ENCODE measurements at places on chromosomes 7 and 10. TPM values are rescaled to one million over a fixed set of nuclear protein-coding genes. Genes with fewer than 3 reads are reported as not detected.

The HOXA3 gene
- 9.3 TPM for total RNA-seq

The NPFFR1 gene
- total RNA-seq = not detected

The TMEM130 gene
- total RNA-seq = 19.3 TPM

The GTPBP4 gene
- 57.8 TPM for total RNA-seq

The TMEM176A gene
- not detected for total RNA-seq

The IQCE gene
- total RNA-seq = 9.3 TPM

DNA sequence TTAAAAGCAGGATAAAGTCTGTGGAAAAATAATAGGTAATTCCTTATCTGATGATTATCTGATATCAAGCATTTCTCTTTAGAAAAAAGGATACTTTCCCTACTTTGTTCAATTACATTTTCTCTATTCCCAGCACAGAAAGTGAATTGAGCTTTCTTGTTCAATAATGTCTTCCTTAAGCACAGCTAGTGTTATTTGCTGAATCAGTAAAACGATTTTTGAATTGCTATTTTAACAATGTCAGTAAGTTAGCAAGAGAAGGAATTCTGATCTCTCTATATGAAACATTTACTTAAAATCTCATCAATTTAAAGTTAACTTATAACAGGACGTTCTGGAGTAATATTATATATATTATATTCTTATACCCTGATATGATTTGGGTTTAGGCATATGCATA is 337.2 kb upstream of the ANKRD30A start:
- H3K4me3 ChIP-seq = no peak overlapping the region
- no peaks in the 10 kb centered on the region for H3K36me3 ChIP-seq
- peaks cover 4% of the 10 kb centered on the region for H3K4me1 ChIP-seq
- no peaks in the 10 kb centered on the region for H3K27me3 ChIP-seq

- H3K36me3 ChIP-seq = no peaks in the 10 kb centered on the region
- no peak for DNase-seq
- no peak overlapping the region for H3K4me3 ChIP-seq
- H3K4me1 ChIP-seq = no peaks in the 10 kb centered on the region
- H3K27me3 ChIP-seq = no peaks in the 10 kb centered on the region
Observed at GRCh38 chr10:112938808-112939482, 11.1 kb upstream of the TCF7L2 start.

GRCh38 chr7:45511721-45512597 is 62.2 kb upstream of the ADCY1 start:
- H3K27me3 ChIP-seq = no peaks in the 10 kb centered on the region
- H3K36me3 ChIP-seq = no peaks in the 10 kb centered on the region
- no peak overlapping the region for H3K27ac ChIP-seq
- DNase-seq = no peak
- H3K4me1 ChIP-seq = no peaks in the 10 kb centered on the region

DNA sequence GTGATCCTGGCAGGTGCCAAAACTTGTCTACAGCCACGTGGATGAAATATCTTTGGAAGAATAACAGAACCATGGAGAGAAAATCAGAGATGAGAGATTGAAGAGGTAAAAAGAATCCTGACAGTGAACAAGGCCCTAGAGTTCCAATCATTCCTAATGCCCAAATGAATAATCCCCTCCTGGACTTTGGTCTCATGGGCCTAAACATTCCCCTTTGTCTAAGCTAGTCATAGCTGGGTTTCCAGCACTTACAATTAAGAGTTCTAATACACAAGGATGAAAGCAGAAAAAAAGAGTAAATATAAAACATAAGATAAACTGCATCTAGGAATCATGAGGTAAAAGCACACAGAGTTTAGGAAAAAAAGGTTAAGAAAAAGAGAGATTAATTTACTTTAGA is 40.2 kb downstream of the ARHGAP12 start:
- peaks cover 2% of the 10 kb centered on the region for H3K36me3 ChIP-seq
- H3K27ac ChIP-seq = peak overlapping the region; percentile 62

- peaks cover 27% of the 10 kb centered on the region for H3K36me3 ChIP-seq
- H3K27me3 ChIP-seq = no peaks in the 10 kb centered on the region
- H3K4me1 ChIP-seq = peaks cover 12% of the 10 kb centered on the region
- DNase-seq = no peak
- H3K4me3 ChIP-seq = no peak overlapping the region
- no peak overlapping the region for H3K27ac ChIP-seq
Observed at GRCh38 chr10:28090506-28090905, 91.6 kb upstream of the ODAD2 start.

DNA sequence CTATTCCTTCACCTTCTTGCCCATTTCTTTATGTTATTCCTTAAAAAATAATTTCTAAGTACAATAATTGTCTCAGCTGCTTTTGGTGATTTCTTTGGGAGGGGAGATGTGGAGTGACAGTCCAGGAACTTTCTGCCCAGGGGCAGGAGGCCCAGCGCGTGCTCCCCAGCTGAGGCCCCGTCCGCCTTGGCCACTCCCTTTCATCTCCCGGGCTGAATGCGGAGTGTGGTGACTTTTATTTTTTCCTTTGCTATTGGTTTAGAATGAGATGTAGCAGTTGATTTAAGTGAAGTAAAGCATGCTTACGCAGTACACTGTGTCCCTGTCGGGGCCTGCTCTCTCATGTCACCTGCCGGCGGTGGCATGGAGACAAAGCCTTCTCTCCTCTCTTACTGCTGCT is 141.6 kb downstream of the MGMT start:
- DNase-seq = no peak
- no peaks in the 10 kb centered on the region for H3K27me3 ChIP-seq
- no peaks in the 10 kb centered on the region for H3K36me3 ChIP-seq
- H3K4me3 ChIP-seq = no peak overlapping the region
- H3K27ac ChIP-seq = no peak overlapping the region

- no peaks in the 10 kb centered on the region for H3K27me3 ChIP-seq
- no peaks in the 10 kb centered on the region for H3K36me3 ChIP-seq
- DNase-seq = no peak
- H3K4me1 ChIP-seq = peaks cover 7% of the 10 kb centered on the region
- H3K4me3 ChIP-seq = no peak overlapping the region
- no peak overlapping the region for H3K27ac ChIP-seq
Observed at GRCh38 chr10:83917537-83918506, 221.5 kb upstream of the GHITM start.

- no peak overlapping the region for H3K4me3 ChIP-seq
- peaks cover 10% of the 10 kb centered on the region for H3K27me3 ChIP-seq
- no peaks in the 10 kb centered on the region for H3K36me3 ChIP-seq
- no peaks in the 10 kb centered on the region for H3K4me1 ChIP-seq
- H3K27ac ChIP-seq = no peak overlapping the region
Observed at GRCh38 chr7:87494454-87494853, 19.0 kb upstream of the ABCB4 start.

GRCh38 chr7:135160858-135161653 is 9.5 kb downstream of the CYREN start:
- peak overlapping the region; percentile 74 for H3K27ac ChIP-seq
- H3K36me3 ChIP-seq = peaks cover 15% of the 10 kb centered on the region
- no peak for DNase-seq

DNA sequence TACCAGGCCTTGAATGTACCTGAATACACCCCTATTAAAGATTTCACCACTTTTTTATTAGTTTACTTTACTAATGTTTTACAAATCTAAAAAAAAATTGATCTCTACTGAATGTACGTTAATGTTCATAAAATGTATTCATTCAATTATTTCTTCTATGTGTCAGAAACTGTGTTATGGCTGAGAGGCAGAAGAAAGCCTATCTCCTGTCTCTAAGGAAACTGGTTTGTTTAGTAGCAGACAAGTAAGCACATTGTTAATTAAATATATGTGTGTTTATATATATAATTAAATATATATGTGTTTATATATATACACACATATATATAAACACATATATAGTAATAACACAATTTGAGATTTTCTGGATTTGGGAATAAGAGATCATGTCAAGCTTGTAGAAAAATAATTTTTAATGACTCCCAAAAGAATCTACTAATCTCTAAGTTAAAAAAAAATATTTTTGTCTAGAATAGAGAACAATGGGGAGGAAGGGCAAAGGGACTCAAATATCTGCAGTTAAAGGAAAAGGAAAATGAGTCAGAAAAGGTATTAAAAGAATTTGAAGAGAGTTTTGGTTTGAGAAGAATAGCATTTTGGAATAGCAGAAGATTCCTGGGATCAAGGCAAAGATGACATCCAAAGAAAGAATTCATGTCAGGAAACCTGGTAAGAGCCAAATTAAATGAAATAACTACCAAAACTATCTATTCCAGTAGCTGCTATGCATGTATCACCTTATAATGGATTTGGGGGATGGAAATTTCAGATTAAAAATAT is 92.1 kb downstream of the CH25H start:
- no peak overlapping the region for H3K4me3 ChIP-seq
- H3K4me1 ChIP-seq = peaks cover 8% of the 10 kb centered on the region
- no peak overlapping the region for H3K27ac ChIP-seq
- H3K27me3 ChIP-seq = peaks cover 2% of the 10 kb centered on the region

DNA sequence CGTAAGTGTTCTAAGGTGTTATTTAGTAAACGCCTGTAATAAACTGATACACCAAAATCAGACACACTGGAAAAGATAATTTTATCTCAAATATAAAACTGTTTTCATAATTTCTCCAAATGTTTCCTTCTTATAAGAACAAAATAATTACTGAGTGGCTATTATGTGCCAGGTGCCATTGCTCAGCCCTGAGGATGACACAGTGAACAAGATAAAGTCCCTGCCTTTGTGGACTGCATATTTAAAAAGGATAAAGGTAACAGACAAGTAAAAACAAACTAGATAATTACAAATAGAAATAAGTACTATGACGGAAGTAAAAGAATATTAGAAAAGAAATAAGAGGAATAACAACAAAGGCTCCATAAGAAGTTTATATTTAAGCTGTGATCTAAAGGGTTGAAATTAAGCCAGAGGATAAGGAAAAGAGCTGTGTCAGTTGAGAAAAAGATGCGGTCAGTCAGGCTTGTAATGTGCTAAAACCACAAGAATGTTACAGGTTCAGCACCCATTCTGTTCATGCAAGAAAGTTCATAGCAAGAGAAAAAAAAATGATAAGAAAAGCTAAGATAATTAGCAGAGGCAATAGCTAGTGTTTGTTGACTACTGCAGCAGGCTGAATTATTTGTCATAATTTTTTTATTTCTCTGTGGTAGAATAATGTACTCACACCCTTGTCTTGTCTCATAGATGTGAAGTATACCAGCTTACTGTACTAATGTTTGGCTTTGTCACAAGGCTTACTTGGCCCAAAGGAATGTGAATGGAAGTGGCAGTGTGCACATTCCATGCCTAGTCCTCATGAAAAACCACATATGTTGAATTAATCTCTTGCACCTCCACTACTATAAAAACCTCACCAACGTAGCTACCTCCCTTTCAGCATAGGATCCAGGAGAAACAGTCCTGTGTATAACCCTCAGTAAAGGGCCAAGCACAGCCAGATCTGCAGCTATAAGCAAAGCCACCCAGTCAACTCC is 75.1 kb downstream of the CRPPA start:
- peaks cover 6% of the 10 kb centered on the region for H3K36me3 ChIP-seq
- no peak overlapping the region for H3K4me3 ChIP-seq
- peak overlapping the region; percentile 86 for H3K27ac ChIP-seq
- H3K27me3 ChIP-seq = no peaks in the 10 kb centered on the region
- no peak for DNase-seq

- peaks cover 35% of the 10 kb centered on the region for H3K4me1 ChIP-seq
- DNase-seq = no peak
- peak within 1 kb of the TSS; percentile 85 for H3K4me3 ChIP-seq
- H3K36me3 ChIP-seq = no peaks in the 10 kb centered on the region
- no peaks in the 10 kb centered on the region for H3K27me3 ChIP-seq
Observed at GRCh38 chr7:99143853-99144672, at the start of gene SMURF1. Gene SMURF1, minus strand, starts transcription at chr7:99144108. Its CDS starts 328 bp downstream, at chr7:99143780.

DNA sequence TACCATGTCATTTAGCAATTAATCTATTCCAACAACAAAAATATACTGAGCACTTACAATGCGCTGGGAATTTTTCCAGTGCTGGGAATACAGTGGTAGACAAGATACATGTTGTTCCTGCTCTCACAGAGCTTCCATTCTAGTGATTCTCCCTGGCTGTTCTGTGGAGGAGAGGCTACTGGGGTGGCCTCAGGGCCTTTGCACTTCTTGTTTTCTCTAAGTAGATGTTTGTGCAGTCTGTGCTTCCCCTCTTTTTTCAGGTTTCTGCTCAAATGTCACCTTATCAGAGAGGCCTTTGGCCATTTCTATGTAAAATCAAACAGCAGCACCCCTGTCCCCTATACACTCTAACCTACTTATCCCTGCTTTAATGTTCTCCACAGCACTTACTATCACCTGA is 24.7 kb downstream of the OSBPL3 start:
- no peak for DNase-seq
- H3K4me1 ChIP-seq = no peaks in the 10 kb centered on the region
- no peak overlapping the region for H3K4me3 ChIP-seq
- no peaks in the 10 kb centered on the region for H3K27me3 ChIP-seq
- H3K36me3 ChIP-seq = no peaks in the 10 kb centered on the region
- no peak overlapping the region for H3K27ac ChIP-seq

- no peak for DNase-seq
- no peak overlapping the region for H3K27ac ChIP-seq
- H3K27me3 ChIP-seq = no peaks in the 10 kb centered on the region
- peaks cover 3% of the 10 kb centered on the region for H3K36me3 ChIP-seq
Observed at GRCh38 chr10:10942441-10942840, 75.2 kb upstream of the CELF2 start.

GRCh38 chr10:21100871-21101514 is 203.9 kb upstream of the NEBL start:
- H3K27me3 ChIP-seq = no peaks in the 10 kb centered on the region
- no peak overlapping the region for H3K4me3 ChIP-seq
- DNase-seq = no peak
- no peaks in the 10 kb centered on the region for H3K36me3 ChIP-seq
- peaks cover 19% of the 10 kb centered on the region for H3K4me1 ChIP-seq
- peak overlapping the region; percentile 73 for H3K27ac ChIP-seq

GRCh38 chr7:141203586-141203985 is 129.7 kb downstream of the TMEM178B start:
- DNase-seq = no peak
- H3K36me3 ChIP-seq = no peaks in the 10 kb centered on the region

GRCh38 chr7:13839063-13839462 is 150.4 kb downstream of the ETV1 start:
- no peak for DNase-seq
- H3K4me1 ChIP-seq = peaks cover 6% of the 10 kb centered on the region
- no peak overlapping the region for H3K27ac ChIP-seq
- no peaks in the 10 kb centered on the region for H3K36me3 ChIP-seq

GRCh38 chr7:151509670-151510333 is 9.9 kb downstream of the RHEB start:
- H3K27ac ChIP-seq = peak overlapping the region; percentile 79
- H3K4me1 ChIP-seq = peaks cover 78% of the 10 kb centered on the region
- H3K36me3 ChIP-seq = no peaks in the 10 kb centered on the region
- no peak overlapping the region for H3K4me3 ChIP-seq

DNA sequence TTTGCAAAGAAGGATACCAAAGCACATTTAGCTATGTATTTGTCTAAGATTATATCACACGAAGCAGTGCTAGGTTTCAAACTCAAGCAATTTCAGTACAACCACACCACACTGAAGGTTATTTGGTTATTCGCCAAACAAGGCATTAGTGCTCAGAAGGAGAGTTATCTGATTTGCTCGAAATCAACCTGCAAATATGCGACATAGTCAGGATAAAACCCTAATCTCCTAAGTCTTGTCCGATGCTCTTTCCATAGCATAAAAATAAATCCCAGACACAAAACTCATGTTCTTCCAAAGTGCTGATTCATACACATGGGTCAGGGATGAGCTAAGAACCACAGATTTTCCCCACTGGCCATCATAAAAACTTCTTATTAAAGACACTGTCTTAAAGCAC is 1288.0 kb upstream of the SORCS1 start:
- no peak for DNase-seq
- H3K36me3 ChIP-seq = no peaks in the 10 kb centered on the region
- no peaks in the 10 kb centered on the region for H3K4me1 ChIP-seq
- H3K27ac ChIP-seq = no peak overlapping the region

GRCh38 chr10:102269017-102269416 is 23.7 kb downstream of the GBF1 start:
- H3K4me3 ChIP-seq = no peak overlapping the region
- peaks cover 54% of the 10 kb centered on the region for H3K4me1 ChIP-seq
- DNase-seq = no peak
- H3K27me3 ChIP-seq = no peaks in the 10 kb centered on the region
